ENCODE measurements at places on chromosomes 1 and 21. TPM values are rescaled to one million over a fixed set of nuclear protein-coding genes. Genes with fewer than 3 reads are reported as not detected.

Gene CRNN
- not detected for total RNA-seq

Gene CCDC17
- 2.2 TPM for total RNA-seq

Gene RGS8
- total RNA-seq, result not detected

Gene LTN1
- 23.4 TPM for total RNA-seq

Gene LRRC39
- total RNA-seq, result 2.4 TPM

Gene DIO1
- total RNA-seq, result not detected

Gene OR2T29
- total RNA-seq, result not detected

Gene COA6
- not detected for total RNA-seq

Gene SPRR1B
- total RNA-seq, result not detected

GRCh38 chr1:232179896-232180778, 449.8 kb downstream of the SIPA1L2 start:
- no peaks in the 10 kb centered on the region for H3K36me3 ChIP-seq
- no peak overlapping the region for H3K4me3 ChIP-seq
- DNase-seq, result no peak
- no peaks in the 10 kb centered on the region for H3K27me3 ChIP-seq

- H3K4me1 ChIP-seq, result peaks cover 10% of the 10 kb centered on the region
- no peaks in the 10 kb centered on the region for H3K27me3 ChIP-seq
- DNase-seq, result no peak
- H3K36me3 ChIP-seq, result no peaks in the 10 kb centered on the region
- peak overlapping the region; percentile 86 for H3K4me3 ChIP-seq
These were observed 836 bp downstream of the CDC7 start for GRCh38 chr1:91501523-91501851.

GRCh38 chr1:152977614-152978013, 6.3 kb upstream of the SPRR1A start:
- H3K27ac ChIP-seq, result no peak overlapping the region
- H3K36me3 ChIP-seq, result no peaks in the 10 kb centered on the region
- no peak overlapping the region for H3K4me3 ChIP-seq
- H3K27me3 ChIP-seq, result no peaks in the 10 kb centered on the region
- no peaks in the 10 kb centered on the region for H3K4me1 ChIP-seq

DNA sequence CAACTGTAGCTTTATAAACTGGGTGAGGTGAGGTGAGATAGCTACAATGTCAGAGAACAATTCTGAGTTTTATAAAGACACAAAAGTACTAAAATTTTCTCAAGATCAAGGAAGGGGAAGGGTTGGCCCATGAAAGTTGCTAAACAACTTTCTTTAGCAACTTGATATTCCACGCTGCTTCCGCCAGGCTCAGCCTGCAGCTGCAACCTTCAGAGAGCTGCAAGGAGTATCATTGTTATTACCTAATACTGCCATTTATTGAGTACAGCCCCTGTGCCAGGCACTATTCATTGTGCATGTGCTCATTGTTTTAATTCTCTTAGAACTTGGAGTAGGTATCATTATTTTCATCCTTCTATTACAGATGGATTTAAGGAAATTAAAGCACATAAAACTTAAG, 34.1 kb upstream of the SUCO start:
- no peak overlapping the region for H3K4me3 ChIP-seq
- H3K4me1 ChIP-seq, result peaks cover 8% of the 10 kb centered on the region
- no peak overlapping the region for H3K27ac ChIP-seq
- H3K36me3 ChIP-seq, result no peaks in the 10 kb centered on the region
- DNase-seq, result no peak

DNA sequence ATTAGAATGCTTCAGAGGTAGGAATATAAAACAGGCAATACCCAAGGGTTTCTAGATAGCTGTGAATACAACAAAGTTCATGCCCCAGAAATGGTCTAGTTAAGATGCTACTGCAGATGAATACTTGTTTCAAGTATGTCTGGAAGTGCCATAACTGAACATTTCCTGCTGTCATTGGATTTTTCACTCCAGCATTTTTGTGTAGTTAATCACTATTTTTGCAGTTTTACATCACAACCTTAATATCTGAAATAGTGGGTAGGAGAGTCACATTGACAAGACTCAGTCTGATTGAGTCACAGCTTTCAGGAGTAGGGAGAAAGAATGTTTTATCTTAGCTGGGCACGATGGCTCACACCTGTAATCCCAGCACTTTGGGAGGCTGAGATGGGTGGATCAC, 126.4 kb upstream of the C1orf21 start:
- no peak overlapping the region for H3K27ac ChIP-seq
- DNase-seq, result no peak
- H3K4me1 ChIP-seq, result no peaks in the 10 kb centered on the region

- DNase-seq, result no peak
- peak overlapping the region; percentile 19 for H3K4me3 ChIP-seq
- peaks cover 7% of the 10 kb centered on the region for H3K4me1 ChIP-seq
- H3K27me3 ChIP-seq, result no peaks in the 10 kb centered on the region
- H3K36me3 ChIP-seq, result no peaks in the 10 kb centered on the region
These were observed 23.4 kb downstream of the PRKCZ start for GRCh38 chr1:2073382-2074230.

DNA sequence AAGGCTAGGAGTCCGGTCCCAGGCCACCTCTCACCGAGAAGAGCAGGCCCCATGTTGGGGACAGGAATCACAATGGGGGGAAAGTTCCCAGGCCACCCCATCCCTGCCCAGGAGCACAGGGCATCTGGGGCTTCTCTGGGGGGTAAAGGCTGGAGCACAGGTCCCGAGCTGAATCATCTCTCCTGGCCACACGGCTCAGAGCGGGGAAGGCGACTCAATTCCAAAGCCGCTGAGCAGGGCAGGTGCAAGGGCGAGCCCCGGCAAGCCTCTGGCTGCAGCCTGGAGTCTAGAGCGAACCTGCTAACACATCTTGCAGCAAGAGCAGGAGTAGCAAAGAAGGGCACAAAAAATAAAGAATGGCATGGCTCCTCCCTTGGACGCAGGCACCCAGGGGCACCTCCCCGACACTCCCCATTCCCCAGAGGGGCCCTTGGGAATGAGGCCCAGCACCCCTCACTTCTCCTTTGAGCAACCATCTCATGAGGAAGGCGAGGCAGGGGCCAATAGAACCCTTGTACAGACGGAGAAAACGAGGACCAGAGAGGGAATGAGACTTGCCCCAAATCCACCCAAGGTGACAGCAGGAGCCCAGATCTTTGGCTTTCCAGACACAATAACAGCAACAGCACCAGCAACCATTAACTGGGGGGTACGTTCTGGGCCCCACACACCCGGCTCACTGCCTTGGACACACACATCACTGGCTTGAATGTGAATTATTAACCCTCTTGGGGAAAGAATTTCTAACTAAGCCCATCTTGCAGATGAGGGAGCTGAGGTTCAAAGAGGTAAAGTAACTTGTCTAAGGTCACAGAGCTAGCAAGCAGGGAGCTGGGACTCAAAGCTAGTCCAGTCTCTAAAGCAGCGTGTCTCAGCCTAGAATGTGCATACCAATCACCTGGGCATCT, 20.7 kb upstream of the ALDH4A1 start:
- peaks cover 15% of the 10 kb centered on the region for H3K36me3 ChIP-seq
- DNase-seq, result no peak
- peak overlapping the region; percentile 63 for H3K4me3 ChIP-seq
- H3K4me1 ChIP-seq, result peaks cover 52% of the 10 kb centered on the region
- peak overlapping the region; percentile 98 for H3K27ac ChIP-seq
- H3K27me3 ChIP-seq, result no peaks in the 10 kb centered on the region

- H3K27ac ChIP-seq, result no peak overlapping the region
- H3K4me3 ChIP-seq, result no peak overlapping the region
- H3K4me1 ChIP-seq, result peaks cover 24% of the 10 kb centered on the region
- no peaks in the 10 kb centered on the region for H3K36me3 ChIP-seq
- no peak for DNase-seq
These were observed 597.1 kb upstream of the USP24 start for GRCh38 chr1:55812281-55812680.

DNA sequence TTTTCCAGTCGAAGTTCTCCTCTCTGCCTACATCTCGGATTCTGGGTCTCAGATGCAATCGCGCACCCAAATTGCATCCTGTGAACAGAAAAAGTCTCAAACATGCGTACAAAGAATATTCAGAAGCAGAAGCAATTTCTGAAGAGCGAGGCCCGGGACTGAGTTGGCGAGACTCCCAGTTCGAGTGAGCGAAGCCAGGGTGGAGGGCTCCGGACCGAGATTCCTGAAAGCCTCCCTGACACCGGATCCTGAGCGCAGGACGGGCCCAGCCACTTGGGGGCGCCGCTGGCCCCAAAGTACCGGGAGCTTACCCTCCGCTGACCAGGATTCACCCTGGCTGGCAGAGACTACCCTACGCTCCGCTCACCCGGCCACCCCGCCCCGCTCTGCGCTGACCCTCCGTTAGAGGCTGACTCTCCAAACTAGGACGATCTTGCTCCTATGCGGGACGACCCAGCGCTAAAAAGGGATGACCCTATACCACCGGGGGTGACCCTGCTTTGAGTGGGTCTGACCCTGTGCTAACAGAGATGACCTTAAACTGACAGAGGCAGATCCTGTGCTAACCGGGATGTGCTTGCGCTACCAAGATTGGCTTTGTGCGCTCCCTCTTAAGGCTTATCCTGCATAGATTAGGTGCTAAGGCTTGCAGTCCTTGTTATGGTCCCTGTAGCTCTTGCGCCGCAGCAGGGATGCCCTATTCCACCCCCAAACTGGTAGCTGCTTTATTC, 12.1 kb downstream of the FOXD2 start:
- H3K27ac ChIP-seq, result no peak overlapping the region
- no peak overlapping the region for H3K4me3 ChIP-seq
- no peaks in the 10 kb centered on the region for H3K27me3 ChIP-seq

DNA sequence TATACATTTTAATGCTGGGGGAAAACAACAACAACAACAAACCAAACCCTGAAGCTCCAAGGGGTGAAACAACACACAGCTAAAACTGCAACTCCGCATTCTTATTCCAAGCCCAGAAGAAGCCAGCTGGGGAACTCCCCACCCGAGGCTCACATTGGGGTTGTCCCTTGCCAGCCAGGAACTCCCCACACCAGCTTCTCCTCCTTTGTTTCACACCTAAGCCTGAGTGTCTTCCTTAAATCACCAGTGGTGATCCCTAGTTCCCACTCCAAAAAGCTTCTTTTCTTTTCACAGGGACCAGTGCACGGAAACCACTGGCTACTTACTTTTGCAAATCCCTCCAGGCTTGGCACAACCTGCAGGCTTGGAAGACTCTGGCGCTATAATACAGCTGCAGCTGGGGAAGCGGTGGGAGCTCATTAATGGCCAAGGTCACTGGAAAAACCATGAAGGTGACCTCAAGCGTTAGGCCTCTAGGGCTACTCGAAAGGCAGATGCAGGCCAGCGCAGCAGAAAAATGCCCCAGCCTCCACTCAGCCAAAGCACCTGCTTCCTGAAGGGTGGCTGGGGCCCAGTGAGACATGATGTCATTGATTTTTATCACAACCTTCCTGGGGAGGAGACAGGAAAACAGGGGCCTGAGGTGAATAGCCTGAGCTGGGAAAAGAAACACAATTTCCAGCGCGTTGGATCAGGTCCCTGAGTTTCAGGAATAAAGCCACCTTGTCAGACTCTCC, 40.1 kb downstream of the TLR5 start:
- DNase-seq, result no peak
- H3K27ac ChIP-seq, result no peak overlapping the region
- no peaks in the 10 kb centered on the region for H3K27me3 ChIP-seq
- no peaks in the 10 kb centered on the region for H3K4me1 ChIP-seq
- no peaks in the 10 kb centered on the region for H3K36me3 ChIP-seq
- H3K4me3 ChIP-seq, result no peak overlapping the region

GRCh38 chr1:234586304-234586703, 23.7 kb downstream of the IRF2BP2 start:
- H3K4me3 ChIP-seq, result no peak overlapping the region
- no peaks in the 10 kb centered on the region for H3K36me3 ChIP-seq

GRCh38 chr1:237756304-237756967, 134.3 kb downstream of the ZP4 start:
- DNase-seq, result no peak
- H3K27ac ChIP-seq, result no peak overlapping the region
- no peaks in the 10 kb centered on the region for H3K27me3 ChIP-seq

GRCh38 chr1:59856725-59857338, 42.1 kb downstream of the HOOK1 start:
- H3K36me3 ChIP-seq, result no peaks in the 10 kb centered on the region
- no peak for DNase-seq
- H3K27ac ChIP-seq, result no peak overlapping the region
- H3K27me3 ChIP-seq, result no peaks in the 10 kb centered on the region
- H3K4me3 ChIP-seq, result no peak overlapping the region

- no peaks in the 10 kb centered on the region for H3K36me3 ChIP-seq
- no peak overlapping the region for H3K4me3 ChIP-seq
- DNase-seq, result no peak
- H3K27ac ChIP-seq, result no peak overlapping the region
These were observed 2.5 kb downstream of the ARHGEF19 start for GRCh38 chr1:16209847-16210407.

- no peak overlapping the region for H3K4me3 ChIP-seq
- no peaks in the 10 kb centered on the region for H3K27me3 ChIP-seq
- H3K4me1 ChIP-seq, result no peaks in the 10 kb centered on the region
- no peak for DNase-seq
- H3K27ac ChIP-seq, result no peak overlapping the region
- no peaks in the 10 kb centered on the region for H3K36me3 ChIP-seq
These were observed 50.7 kb downstream of the KAZN start for GRCh38 chr1:14648896-14649855.

GRCh38 chr1:56313560-56313959, 265.8 kb downstream of the PLPP3 start:
- DNase-seq, result no peak
- no peaks in the 10 kb centered on the region for H3K27me3 ChIP-seq
- no peaks in the 10 kb centered on the region for H3K4me1 ChIP-seq
- no peaks in the 10 kb centered on the region for H3K36me3 ChIP-seq

DNA sequence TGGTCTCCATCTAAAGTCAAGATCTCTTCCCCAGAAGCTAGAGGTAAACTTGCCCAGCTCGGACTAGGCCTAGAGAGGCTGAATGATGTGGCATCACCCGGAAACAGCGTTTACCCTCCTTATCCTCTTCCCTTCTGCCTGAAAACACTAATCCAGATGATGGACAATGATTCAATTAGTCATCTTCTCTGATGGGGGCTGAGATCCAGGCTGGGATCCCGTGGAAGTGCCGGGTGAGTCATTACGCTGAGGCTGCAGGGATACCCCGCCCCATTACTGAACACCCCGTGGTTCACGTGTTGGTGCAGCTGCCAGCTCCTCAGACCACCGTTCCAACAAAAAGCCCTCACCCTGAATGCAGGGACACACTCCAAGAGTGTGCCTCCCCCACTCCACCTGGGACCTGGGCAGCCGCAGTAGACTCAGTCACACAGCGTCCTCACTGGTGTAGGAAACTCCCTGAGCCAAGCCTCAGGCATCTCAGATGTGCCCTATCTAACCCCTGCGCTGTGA, 2.0 kb downstream of the S100A6 start:
- H3K27me3 ChIP-seq, result no peaks in the 10 kb centered on the region
- H3K27ac ChIP-seq, result peak overlapping the region; percentile 100
- peak; percentile 51 for DNase-seq
- no peaks in the 10 kb centered on the region for H3K4me1 ChIP-seq

- DNase-seq, result no peak
- H3K27ac ChIP-seq, result no peak overlapping the region
- no peak overlapping the region for H3K4me3 ChIP-seq
- no peaks in the 10 kb centered on the region for H3K36me3 ChIP-seq
These were observed 423.6 kb downstream of the HLX start for GRCh38 chr1:221302810-221303209.

GRCh38 chr1:204287466-204287891, 72.2 kb downstream of the PLEKHA6 start:
- DNase-seq, result no peak
- peak overlapping the region; percentile 32 for H3K4me3 ChIP-seq
- H3K36me3 ChIP-seq, result no peaks in the 10 kb centered on the region
- no peaks in the 10 kb centered on the region for H3K27me3 ChIP-seq
- H3K4me1 ChIP-seq, result peaks cover 6% of the 10 kb centered on the region

GRCh38 chr1:223041481-223041880, 101.6 kb downstream of the TLR5 start:
- no peak overlapping the region for H3K4me3 ChIP-seq
- no peaks in the 10 kb centered on the region for H3K36me3 ChIP-seq
- no peak for DNase-seq
- no peak overlapping the region for H3K27ac ChIP-seq
- H3K27me3 ChIP-seq, result no peaks in the 10 kb centered on the region
